ENCODE measurements at places on chromosomes 12 and 14. TPM values are rescaled to one million over a fixed set of nuclear protein-coding genes. Genes with fewer than 3 reads are reported as not detected.

The CAPZA3 gene
- total RNA-seq = not detected

The GNPTAB gene
- 55.2 TPM for total RNA-seq

The KLRC2 gene
- not detected for total RNA-seq

The AQP6 gene
- not detected for total RNA-seq

The DPY19L2 gene
- total RNA-seq = 52.1 TPM

The RNASE3 gene
- not detected for total RNA-seq

The BEST3 gene
- total RNA-seq = 0.80 TPM

The PAH gene
- total RNA-seq = not detected

The CCDC38 gene
- total RNA-seq = 0.22 TPM

The OTUB2 gene
- 0.27 TPM for total RNA-seq

The HHIPL1 gene
- total RNA-seq = 1.2 TPM

The DLK1 gene
- total RNA-seq = 2.8 TPM
